ENCODE measurements at places on chromosomes 1 and 21.

DNA sequence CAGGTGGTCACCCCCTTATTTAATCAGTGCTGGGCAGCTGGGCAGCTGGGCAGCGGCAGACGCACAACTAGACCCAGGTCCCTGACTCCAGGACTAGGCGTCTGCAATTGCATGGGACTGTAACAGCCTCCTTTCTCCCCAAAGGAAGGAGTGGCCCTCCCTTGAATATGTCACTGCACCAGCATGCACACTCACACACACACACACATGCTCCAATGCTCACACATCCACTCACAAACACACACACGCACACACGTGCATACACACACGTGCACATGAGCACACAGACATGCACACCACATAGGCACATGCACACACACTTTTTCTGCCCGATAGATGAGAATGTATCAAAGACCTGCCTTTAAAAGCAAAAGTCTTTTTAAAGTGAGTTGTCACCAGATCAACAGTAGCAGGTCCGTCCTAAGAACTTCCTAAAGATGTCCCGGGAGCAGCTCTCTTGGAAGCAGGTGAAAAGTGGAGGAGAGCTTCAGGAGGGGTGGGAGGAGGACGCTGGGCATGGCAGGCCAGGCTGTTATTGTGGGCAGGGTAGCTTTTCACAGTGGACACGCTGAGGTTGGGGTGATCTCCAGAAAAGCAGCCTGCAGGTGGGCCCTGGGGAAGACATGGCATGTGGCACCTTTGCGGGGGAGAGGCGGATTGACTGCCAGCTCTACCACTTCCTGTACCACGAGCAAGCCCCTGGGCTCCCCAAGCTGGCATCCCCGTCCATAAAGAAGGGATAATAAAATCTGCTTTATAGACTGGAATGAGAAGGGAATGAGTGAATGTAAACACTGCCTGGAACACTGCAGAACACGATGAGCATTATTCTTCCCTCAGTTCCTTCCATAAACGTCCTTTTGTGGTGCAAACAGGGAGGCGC, 1.7 kb downstream of the PDE9A start:
- no peak for DNase-seq

DNA sequence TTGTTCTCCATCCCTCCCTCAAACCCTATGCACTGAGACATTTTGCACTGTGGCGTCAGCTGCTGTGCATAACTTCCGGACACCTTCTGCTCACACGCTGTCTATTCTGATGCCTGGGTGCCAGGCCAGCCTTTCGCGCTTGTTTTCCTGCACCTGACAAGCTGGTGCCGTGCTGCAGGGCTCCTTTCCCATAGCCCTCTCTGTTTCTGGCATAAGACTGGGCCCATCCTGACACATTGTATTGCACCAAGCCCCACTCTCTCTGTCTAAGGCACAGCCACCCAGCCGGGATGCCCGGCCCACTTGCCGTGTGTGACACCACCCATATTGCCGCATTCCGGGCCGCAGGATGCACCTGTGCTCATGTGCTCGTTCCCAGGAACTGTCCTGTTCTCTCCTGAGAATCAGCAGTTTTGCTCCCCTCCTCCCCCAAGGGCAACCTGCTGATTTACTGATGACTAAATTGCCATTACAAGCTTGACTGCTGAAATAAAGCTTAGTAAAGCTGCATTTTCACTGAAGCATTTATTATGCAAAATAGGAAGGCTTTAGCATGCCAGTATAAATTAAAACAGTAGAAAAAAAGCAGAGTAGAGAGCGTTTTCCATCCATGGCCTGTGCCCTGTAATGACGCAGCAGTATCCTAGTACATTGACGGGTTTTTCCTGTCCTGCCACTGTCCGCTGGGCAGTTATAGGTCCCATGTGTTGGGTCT, 88.0 kb downstream of the CD247 start:
- no peak for DNase-seq

- DNase-seq: no peak
These were observed 2.4 kb downstream of the GREM2 start for GRCh38 chr1:240609527-240610060.

GRCh38 chr1:246092136-246092535, 414.9 kb downstream of the SMYD3 start:
- no peak for DNase-seq

- DNase-seq: no peak
These were observed 349.3 kb downstream of the USH2A start for GRCh38 chr1:216073793-216074595.

- peak; percentile 35 for DNase-seq
These were observed 18.0 kb downstream of the SERTAD4 start for GRCh38 chr1:210250665-210250997.

GRCh38 chr21:34201001-34201400, 127.6 kb downstream of the MRPS6 start:
- no peak for DNase-seq

DNA sequence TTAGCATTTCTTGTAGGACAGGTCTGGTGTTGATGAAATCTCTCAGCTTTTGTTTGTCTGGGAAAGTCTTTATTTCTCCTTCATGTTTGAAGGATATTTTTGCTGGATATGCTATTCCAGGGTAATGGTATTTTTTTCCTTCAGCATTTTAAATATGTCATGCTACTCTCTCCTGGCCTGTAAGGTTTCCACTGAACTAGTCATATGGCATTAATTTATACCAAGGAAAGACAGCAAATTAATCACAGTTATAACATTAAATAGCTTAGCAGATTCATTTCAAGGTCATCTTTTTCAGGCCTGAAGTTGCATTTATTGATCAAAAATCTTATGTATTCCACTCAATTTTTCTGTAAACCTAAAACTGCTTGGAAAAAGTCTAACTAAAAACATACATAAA, 54.9 kb downstream of the AK5 start:
- no peak for DNase-seq
